Activated effector memory CD4-positive, alpha-beta T cell treated with Interleukin-2 at 50 U/mL for 16 hours (primary cell): ENCODE measurements at places on chromosomes 5 and 9.

- DNase-seq: no peak
Observed at GRCh38 chr9:121302786-121303185, 34.8 kb downstream of the GSN start.

- no peak for DNase-seq
Observed at GRCh38 chr5:119409235-119409815, 43.0 kb upstream of the HSD17B4 start.

GRCh38 chr5:94366811-94367210 is 251.6 kb downstream of the KIAA0825 start:
- DNase-seq: no peak

DNA sequence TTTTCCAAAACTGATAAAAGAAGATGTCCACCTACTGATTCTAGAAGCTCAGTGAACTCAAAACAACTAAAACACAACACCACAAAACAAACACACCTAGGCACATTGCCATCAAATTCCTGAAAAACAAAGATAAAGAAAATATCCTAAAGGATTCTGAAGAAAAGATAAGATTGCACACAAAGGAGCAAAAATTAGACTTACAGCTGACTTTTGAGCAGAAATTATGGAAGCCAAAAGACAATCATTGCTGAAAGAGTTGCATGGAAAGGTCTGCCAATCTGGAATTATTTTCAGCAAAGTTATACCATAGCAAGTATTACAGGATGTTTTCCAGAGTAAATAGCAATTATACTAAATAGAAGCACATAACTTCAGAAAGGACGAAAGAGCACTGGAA is 128.2 kb upstream of the IRX2 start:
- no peak for DNase-seq

DNA sequence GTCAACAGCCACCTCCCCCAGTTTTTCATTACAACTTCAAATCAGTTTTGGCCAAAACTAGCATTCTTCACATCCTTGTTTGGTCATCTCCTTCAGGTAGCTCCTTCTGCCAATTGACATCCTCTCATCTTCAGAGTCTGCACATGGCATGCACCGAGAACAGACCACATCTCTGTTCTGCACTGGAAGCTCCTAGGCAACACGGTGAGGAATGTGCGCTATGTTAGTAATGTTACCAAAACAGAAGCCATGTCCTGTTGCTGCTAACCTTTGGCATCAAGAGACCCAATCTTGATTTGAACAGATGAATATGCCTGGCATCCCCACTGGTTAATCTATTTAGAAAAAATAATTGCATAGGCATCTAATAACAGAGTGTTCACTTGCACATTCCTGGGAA is 5.1 kb upstream of the HK3 start:
- DNase-seq: no peak

DNA sequence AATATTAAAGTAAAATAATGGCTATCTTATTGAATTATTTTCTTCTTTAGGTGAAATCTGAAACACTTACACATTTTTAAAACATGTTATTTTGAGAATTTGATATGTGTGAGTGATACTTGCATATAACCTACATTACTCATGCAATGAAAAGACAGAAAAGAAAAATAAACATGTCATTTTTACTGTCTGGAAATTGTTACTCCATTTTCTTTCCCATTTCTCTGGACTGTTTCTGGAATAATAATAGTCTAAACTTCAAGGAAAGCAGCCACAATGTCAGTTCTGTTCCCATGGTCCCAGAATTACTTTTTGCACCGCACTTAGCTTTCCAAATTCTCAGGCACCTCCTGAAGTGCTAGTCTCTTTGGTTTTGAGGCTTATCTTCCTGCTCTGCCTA is 145.5 kb downstream of the PRR16 start:
- no peak for DNase-seq

- DNase-seq: no peak
Observed at GRCh38 chr5:176897263-176897662, 1.9 kb downstream of the HK3 start.

DNA sequence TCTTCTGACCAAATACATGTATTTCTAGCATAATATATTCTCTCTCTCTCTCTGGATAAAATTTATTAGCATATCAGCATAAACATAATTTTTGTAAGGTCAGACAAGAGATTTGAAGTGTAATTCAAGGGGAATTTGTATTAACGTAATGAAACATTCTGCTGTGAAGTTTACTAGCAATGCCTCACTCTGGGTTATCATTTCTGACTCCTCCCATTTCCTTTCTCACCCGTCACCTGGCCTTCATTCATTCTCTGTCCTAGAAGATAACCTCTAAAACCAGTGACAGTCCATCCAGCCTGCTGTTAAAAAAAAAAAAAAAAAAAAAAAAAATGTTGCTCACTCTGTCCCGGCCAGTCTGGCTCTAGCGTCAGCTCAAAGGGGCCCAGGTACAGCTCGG is 27.1 kb downstream of the GRAMD2B start:
- DNase-seq: no peak

GRCh38 chr5:123397538-123397937 is 25.7 kb downstream of the CEP120 start:
- DNase-seq: no peak

DNA sequence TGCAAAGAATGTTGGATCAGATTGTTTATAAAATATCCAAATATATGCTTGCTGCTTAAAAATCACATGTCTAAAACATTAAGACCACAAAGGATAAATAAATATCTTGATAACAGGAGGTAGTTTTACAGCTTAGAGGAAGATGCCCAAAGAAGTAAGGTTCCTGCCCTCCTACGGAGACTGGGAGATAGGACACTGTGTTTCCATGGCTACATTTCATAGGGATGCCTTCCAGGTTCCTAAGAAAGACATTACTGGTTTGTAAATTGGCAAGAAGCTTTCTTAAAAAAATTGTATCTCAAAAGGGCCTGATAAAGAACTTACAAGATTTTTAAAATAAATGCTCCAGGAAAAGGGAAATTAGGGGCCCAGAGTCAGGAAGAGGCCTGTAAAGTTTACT is 437.2 kb downstream of the HINT1 start:
- DNase-seq: no peak

DNA sequence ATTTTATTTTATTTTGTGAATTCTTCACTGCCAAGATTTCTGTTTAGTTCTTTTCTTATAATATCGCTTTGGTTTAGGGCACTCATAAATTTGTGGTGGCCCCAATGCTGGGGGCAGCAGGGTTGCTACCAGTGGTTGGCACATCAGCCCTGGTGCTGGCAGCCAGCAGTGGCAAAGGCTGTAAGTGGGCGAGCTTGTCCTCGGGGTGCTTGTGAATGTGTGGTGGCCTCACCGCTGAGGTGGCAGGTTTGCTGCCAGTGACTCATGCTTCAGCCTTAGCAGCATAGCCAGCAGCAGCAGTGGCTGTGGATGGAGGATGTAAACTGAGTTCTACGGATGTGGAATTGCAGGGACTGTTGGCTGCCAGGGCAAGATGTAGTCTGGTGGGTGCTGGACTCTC is 262.9 kb upstream of the DMAC1 start:
- no peak for DNase-seq

GRCh38 chr9:35923927-35924763 is 14.9 kb downstream of the SPAAR start:
- DNase-seq: no peak

GRCh38 chr5:77086368-77086688 is 757 bp downstream of the ZBED3 start:
- DNase-seq: no peak

DNA sequence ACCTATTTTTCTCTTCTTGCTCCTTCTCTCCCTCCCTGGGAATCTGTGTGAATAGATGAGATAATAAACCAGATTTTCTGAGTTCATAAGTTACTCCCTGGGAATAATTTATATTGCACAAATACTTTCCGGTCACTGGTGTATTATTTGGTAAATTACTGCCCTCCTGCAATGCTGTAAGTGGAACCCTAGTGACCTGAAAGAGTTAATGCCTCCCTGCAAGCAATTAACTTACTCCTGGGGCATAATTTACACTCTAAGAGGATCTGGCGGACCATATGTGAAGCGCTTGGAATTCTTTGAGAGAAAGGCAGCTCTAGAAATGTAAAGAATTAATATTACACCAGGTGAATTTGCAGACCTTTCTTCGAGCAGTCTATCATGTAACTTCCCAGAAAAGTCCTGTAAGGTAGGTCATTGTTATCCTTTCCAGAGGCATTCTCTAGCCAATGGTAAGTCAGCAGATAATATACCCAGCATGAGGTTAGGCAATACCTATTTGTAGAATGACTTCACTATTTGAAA is 7.0 kb upstream of the GDNF start:
- no peak for DNase-seq

DNA sequence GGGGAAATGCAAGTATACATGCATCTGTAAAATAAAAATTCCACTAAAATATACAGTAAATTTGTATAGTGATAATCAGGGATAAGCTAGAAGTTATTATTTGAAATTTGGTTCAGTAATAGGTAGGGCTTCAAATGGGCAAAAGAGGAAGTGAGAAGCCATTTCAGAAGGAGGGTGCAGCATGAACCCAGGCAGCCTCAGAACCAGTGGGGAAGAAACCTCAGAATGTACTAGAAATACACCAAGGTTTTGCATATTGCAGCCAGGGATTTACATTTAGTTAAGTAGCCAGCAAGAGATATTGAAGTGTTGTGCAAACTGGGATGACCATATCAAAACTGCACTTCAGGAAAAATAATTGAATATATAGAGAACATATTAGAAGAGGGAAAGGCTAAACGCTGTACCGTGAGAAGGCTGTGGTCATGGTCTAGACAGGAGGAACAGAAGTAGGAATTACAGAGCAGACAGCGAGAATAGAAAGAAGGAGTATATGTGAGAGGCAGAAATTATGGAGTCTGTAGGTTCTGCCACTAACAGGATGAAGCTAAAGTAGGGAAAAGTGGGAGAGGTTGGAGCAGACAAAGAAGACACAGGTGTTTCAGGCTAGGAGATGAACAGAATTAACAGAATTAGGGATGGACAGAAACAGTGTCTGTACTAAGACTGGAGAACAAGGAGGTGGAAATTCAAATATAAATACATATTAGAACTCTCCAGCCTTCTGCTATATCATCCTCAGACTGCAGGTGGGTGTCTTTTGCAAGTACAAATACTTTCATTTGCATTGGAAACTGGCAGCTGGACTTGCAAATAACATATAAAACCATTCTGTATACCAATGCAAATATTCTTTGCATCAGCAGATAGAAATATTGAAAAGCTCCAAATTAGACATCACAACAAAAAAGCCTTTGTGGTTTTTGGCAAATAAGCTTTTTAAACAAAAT is 335.6 kb downstream of the ZNF608 start:
- no peak for DNase-seq

GRCh38 chr9:71353720-71354119 is 232.3 kb upstream of the TRPM3 start:
- no peak for DNase-seq

DNA sequence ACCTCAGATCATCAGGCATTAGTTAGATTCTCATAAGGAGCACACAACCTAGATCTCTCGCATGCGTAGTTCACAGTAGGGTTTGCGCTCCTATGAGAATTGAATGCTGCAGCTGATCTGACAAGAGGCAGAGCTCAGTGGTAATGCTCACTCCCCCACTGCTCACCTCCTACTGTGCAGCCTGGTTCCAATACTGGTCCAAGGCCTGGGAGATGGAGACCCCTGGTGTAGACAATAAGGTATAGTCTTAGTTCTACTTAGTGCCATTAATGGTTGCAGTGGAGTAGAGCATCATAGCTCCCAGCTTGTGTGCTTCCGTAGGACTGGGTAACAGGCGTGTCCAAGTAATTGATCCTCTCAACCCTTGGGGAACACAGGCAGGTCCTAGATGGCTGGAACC is 70.4 kb upstream of the ANKRD55 start:
- no peak for DNase-seq

DNA sequence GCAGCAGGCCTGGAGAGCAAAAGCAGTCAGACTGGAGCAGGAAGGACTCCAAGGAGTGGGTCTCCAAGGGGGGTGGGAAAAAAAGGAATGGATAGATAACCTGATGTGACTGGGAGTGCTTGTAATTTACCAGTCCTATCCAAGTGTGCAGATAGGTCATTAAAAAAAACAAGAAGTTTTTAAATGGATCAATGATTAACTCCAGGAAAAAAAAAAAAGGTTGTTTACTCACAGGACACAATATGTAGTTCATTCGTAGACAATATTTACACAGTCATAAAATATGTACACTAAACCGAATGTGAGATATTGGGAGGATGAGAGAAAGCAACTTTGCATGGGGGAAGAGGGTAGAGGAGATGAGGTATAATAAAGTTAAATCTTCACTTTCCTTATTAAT is 20.4 kb downstream of the ZBTB5 start:
- no peak for DNase-seq

DNA sequence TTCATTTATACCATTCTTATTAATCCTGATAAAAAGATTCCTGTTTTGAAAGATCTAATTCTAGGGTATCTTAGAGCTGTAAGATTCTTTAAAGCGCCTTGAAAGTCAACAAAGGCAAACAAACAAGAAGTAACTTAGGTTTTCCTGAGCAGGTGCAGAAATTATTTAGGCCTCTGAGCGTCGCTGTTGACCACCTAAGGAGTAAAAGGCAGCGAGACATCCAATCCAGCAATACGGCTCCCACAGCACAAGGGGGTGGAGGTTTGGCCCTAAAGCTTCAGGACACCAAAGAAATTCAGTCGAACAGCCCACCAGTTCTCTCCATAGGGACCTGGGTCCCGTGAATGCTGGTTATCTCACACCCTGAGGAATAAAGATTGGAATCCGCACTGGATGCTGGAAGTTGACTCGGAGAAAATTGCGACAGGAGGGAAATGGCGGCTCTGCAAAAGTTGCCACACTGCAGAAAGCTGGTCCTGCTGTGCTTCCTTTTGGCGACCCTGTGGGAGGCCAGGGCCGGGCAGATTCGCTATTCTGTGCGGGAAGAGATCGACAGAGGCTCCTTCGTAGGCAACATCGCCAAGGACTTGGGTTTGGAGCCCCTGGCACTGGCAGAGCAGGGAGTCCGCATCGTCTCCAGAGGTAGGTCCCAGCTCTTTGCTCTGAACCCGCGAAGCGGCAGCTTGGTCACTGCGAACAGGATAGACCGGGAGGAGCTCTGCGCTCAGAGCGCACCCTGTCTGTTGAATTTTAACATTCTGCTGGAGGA is at the start of gene PCDHGA2:
Gene PCDHGA2 (plus strand): TSS at position 223 of the 769 bp plus-strand sequence.
- DNase-seq: no peak

DNA sequence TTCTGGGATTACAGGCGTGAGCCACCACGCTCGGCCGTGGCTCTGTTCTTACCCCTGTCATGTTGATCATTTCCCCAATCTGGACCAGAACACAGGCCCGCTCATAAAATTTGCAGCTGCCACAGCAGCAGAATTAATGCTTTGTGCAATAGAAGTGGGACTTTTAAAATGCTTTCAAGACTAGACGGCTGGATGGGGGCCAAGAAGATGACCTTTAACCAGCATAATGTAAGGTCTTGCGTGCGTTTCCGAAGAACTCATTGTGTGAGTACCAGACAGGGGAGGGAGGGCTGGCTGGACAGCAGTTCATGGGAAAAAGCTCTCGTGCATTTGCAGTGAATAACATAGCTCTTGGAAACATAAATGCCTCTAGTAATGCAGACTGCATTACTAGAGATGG is 3.5 kb upstream of the WDR38 start:
- DNase-seq: no peak

GRCh38 chr5:170554521-170555267 is 50.9 kb downstream of the KCNIP1 start:
- no peak for DNase-seq

GRCh38 chr5:150661821-150662596 is 958 bp downstream of the MYOZ3 start:
- no peak for DNase-seq

- no peak for DNase-seq
Observed at GRCh38 chr5:81895307-81895706, 76.5 kb upstream of the ATG10 start.
